ENCODE measurements at places on chromosomes 2 and 18.

GRCh38 chr2:224360801-224361251 lies 41.1 kb downstream of the FAM124B start:
- DNase-seq: no peak

- DNase-seq: no peak
Measured at GRCh38 chr2:43288417-43289305, 62.3 kb upstream of the ZFP36L2 start.

- peak; percentile 41 for DNase-seq
Measured at GRCh38 chr18:45590036-45590886, 25.0 kb upstream of the SLC14A2 start.

DNA sequence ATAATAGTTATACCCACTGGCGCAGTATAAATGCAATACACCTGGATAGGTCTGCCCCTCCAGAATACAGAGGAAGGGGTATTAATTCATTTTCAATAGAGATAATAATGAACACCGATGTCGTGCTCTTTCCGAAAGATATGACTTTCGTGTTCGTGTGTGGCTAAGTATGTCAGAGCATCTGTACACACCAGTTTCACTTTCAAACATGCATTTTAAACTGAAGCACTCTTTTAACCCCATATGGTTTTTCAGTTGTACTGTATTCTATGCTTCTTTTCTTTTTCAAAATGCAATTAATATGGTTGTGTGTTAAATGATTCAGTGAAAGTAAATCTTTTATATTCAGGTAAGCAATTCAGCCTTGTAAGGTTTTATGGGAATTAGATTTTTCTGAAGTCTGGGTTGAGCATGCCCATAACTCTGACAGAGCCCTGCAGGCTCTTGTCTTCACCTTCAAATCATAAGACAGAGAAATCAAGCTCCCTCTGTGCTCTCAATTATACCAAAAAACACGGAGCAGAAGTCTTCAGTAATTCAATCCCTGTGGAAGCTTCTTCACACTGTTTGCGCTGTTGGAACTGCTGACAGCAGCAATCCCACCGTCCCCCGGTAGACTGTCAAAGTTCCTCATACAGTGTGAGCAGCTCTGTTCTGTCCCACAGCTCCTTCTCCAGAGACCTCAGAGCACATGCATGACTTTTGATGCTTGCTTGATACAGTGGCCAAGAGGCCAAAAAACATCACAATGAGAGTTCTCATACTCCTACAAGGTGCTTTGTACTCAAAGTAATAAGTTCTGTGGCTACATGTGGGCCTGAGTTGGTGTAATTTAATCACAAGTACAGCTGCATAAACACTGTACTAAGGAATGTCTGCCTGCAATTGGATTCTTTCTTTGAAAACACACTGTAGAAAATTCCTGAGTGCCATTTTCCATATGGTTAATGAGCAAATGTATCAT lies 186.8 kb downstream of the ZNF521 start:
- peak; percentile 66 for DNase-seq

GRCh38 chr2:65344689-65345088 lies 87.7 kb downstream of the SPRED2 start:
- no peak for DNase-seq

GRCh38 chr2:216807857-216808272 lies 52.0 kb downstream of the TNP1 start:
- DNase-seq: peak; percentile 34

DNA sequence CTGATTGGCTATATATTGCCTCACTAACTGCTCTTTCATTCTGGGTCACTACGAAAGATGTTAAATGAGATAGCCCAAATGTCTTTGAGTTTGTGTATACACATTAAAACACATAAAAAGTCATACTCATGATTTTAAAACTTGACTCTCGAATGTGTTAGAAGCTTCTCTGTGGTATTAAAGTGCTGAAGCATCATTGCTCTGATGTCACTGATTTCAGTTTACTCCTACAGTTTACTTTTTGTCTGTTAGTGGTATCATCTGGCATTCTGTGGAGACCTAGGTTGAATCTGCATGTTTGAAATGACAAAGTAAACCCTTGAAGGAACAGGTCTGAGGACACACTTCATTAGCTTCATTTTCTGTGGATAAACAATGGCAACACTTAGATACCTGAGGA lies 10.7 kb downstream of the NT5DC4 start:
- no peak for DNase-seq

DNA sequence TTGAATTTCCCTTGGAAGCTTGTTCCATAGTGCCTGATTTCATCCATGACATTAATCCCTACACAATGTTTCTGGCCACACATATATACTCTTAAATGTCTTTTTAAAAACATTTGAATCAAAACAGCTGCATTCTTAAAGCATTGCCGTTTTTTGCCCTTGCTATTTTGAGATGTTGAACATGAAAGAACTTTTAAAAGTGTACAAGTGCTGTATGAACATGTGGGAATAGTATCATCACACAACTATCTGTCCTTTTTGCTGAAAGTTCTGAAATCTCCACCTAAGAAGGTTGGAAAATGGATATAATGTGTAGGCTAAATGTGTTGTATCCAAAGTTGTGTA lies 318.7 kb upstream of the UBE2E3 start:
- DNase-seq: no peak

DNA sequence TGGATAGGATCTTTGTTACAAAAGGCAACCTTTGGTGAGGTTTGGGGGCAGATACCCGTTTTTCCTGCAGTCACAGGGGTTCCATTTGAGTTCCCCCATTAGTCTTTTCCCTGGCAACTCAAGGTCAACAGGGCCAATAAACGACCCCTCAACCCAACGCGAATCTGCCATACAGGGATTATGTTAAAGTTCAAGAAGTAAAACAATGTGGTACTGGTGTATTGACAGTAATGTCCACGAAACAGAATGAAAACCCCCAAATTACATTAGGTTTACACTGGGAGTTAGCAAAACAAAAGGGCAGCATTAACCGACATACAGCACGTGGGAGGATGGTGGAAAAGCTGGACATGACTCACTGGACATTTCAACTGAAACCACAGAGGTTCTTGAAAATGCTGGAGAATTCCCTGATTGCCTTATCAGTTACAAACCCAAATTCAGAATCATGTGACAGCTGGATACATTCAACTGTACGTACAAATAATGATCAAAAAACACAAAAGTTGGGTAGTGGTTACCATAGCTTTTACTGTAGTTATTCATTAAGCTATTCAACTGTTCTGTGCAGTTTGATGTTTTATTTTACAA lies 4.9 kb upstream of the IMP4 start:
- DNase-seq: peak; percentile 32

- DNase-seq: no peak
Measured at GRCh38 chr18:69435000-69435399, 34.3 kb downstream of the DOK6 start.

- no peak for DNase-seq
Measured at GRCh38 chr18:76264198-76264875, 230.7 kb downstream of the ZNF516 start.

- DNase-seq: no peak
Measured at GRCh38 chr2:149355716-149356422, 25.5 kb downstream of the LYPD6 start.

GRCh38 chr2:106195981-106196380 lies 1.9 kb upstream of the UXS1 start:
- no peak for DNase-seq

DNA sequence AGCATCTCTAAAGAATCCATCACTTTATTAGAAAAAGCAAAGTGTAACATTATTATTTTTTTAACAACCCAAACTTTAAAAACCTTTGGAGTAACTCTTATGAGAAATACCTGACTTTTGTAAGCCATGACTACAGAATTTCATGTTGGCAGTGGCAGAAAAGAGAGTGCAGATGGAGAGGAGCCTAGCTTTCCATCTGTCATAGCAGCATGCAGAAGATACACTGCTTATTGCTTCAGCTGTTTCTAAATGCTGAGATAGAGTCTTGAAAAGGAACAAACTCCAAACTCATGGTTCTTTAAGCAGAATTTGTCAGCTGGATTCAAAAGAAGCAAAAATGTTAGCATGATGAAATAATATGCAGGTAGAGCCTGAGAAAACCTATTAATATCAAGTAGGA lies 1130.3 kb downstream of the DPP10 start:
- DNase-seq: no peak

DNA sequence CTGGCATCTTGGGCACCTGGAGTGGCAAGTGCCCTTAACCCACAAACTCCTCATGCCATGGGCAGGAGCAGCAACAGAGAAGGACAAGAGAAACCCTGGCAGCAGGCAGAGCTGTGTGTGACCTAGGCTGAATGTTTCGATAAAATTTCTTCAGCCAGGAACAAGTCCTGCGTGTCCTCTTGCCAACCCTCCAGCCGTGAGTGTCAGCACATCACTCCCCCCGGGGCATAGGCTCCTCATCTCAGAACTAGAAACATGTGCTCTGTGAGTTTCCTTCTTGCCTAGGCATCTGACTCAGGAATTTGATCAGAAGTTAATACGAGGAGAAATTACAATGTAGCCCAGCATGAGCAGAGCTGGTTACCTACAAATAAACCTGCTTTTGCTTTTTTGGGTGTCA lies 2.2 kb downstream of the ABCG8 start:
- peak; percentile 3 for DNase-seq

DNA sequence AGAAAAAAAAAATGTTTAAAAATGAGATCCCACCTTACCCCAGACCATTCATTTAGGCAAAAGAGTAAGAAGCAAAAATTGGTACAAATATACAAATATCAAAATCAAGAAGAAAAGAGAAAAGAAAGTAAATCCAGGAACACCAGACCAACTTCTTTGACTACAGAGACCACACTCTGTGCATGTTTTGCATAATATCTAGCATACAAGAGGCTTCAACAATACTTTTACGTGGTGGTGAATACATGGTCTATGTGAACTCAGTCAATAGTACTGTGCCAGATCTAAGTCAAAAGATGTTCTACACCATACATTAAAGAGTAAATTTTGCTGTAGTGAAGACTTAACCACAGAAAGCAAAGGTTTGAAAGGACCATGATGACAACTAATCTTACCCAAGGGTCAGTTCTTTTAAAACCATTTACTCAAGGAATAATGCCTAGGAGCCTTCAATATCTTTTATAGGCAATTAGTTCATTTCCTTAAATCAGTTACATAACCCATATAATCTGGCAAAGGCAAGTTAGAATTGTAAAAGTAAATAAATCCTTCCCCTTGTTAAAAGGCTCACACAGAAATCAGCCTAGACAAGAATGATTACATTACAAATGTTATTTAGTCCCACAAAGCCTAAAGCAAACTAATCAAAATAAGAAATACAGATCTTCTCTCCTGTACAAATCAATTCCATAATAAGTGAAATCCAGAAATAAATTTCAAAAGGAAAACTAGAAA lies 115.2 kb downstream of the EXOC6B start:
- DNase-seq: no peak

- no peak for DNase-seq
Measured at GRCh38 chr2:165898381-165898780, 55.2 kb downstream of the TTC21B start.

- DNase-seq: peak; percentile 35
Measured at GRCh38 chr2:215432759-215433594, 2.9 kb downstream of the FN1 start.

- DNase-seq: no peak
Measured at GRCh38 chr18:33826151-33826550, 248.1 kb downstream of the ASXL3 start.

- DNase-seq: peak; percentile 80
Measured at GRCh38 chr2:53202063-53202462, 565.5 kb upstream of the CHAC2 start.

DNA sequence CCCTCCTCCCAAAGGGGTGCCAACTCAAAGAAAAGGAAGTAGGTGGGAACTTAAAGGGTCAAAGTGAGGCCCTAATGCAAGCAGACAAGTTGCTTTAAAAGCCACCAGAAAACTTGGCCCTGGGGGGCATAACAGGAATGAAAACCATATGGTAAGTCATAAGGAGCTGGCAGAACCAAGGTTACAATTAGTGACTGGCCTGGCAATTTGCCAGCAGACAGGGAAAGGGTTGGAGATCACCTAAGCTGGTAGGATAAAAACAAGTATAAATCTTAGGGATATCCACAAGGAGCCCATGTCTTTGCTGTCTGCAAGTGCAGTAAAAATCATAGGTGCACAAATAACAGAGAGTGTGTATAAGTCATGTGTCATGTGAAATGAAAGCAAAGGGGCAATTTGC lies 256.7 kb upstream of the LRRTM4 start:
- no peak for DNase-seq

DNA sequence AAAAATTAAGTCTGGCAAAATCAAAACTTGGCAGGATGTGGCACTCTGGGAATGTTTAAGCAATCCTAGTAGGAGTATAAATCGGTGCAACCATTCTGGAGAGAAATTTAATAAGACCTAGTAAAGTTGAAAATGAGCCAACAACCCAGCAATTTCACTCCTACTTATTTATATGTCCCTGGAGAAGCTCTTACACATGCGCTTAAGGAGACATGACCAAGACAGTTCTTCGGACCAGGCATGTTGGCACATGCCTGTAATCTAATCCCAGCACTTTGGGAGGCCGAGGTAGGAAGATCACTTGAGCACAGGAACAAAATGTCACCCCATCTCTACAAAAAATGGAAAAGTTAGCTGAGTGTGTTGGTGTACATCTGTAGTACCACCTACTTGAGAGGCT lies 374.6 kb upstream of the LYPD1 start:
- DNase-seq: no peak

- DNase-seq: no peak
Measured at GRCh38 chr2:21500401-21500945, 376.7 kb downstream of the TDRD15 start.

GRCh38 chr2:36949845-36950244 lies 16.5 kb downstream of the STRN start:
- DNase-seq: no peak

DNA sequence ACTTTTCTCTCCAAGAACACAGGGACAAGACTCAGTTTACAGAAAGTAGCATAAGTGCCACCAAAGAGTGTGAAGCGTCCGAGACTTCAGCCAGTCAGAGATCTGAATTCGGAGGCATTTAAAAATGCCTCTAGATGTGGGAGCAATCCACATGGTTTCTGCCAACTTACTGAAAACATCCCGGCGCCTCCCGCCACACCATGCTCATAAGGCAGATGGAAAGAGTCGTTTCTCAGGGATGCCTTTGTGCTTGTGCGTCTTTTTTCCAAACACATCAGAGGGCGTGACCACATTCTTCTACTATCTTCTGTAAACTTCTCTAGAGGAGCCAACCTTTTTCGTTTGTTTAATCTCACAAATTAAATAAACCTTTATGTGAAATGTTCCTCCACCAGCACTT lies 88.7 kb downstream of the NRP2 start:
- DNase-seq: no peak

DNA sequence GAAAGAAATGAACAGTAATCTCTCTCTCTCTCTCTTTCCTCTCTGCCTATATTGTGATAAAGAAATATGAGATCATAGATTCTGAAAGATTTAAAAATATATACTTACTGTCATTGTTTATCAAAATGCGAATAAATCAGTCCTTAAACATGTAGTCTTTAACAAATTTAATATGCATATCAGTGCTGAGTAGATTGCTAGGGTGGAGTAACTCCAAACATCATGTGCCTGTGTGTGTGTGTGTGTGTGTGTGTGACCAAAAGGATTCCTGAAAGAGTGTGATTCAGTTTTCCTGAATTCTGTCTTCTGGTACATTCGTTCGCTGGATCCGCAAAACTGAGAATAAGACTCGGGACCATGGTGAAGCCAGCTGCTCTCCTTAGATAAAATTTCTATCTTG lies 24.0 kb upstream of the DSEL start:
- no peak for DNase-seq

- DNase-seq: no peak
Measured at GRCh38 chr18:46715062-46715461, 41.8 kb downstream of the ST8SIA5 start.

GRCh38 chr2:166180951-166181812 lies 53.4 kb upstream of the SCN1A start:
- peak; percentile 42 for DNase-seq

- DNase-seq: peak; percentile 69
Measured at GRCh38 chr18:7872569-7872968, 305.5 kb downstream of the PTPRM start.

Data from AG10803 (cell line).